ENCODE measurements at places on chromosomes 5 and 9. TPM values are rescaled to one million over a fixed set of nuclear protein-coding genes. Genes with fewer than 3 reads are reported as not detected.

DNA sequence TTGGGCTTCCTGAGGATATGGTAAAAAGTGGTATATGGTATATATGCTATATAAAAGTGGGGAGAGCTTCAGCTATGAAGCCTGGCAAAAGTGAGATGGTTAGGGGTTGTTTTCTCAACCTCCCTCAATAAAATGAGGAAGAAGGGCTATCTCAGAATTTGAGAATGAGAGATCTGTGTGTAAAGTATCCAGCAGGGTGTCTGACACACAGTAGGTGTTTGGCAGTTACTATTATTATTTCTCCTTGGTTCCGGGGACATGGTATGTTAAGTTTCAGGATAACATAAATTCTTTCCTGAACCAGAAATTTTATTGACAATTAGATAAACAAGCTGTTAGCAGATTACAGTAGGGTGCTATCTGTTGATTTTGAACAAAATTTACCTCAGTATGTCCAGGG lies 94.1 kb downstream of the DENND1A start:
- no peak overlapping the region for H3K27ac ChIP-seq
- no peak overlapping the region for H3K4me3 ChIP-seq
- no peaks in the 10 kb centered on the region for H3K27me3 ChIP-seq
- H3K4me1 ChIP-seq = peaks cover 14% of the 10 kb centered on the region
- no peak for DNase-seq

- H3K4me1 ChIP-seq = peaks cover 15% of the 10 kb centered on the region
- H3K27ac ChIP-seq = no peak overlapping the region
- H3K27me3 ChIP-seq = no peaks in the 10 kb centered on the region
- DNase-seq = no peak
Measured at GRCh38 chr5:136135536-136135935, 2.9 kb downstream of the SMAD5 start.

GRCh38 chr5:11878814-11879213 lies 25.4 kb downstream of the CTNND2 start:
- no peak for DNase-seq
- no peak overlapping the region for H3K27ac ChIP-seq
- no peaks in the 10 kb centered on the region for H3K27me3 ChIP-seq
- H3K36me3 ChIP-seq = no peaks in the 10 kb centered on the region
- no peak overlapping the region for H3K4me3 ChIP-seq

- H3K4me3 ChIP-seq = no peak overlapping the region
- H3K4me1 ChIP-seq = no peaks in the 10 kb centered on the region
- H3K27me3 ChIP-seq = no peaks in the 10 kb centered on the region
- H3K36me3 ChIP-seq = no peaks in the 10 kb centered on the region
- no peak overlapping the region for H3K27ac ChIP-seq
- DNase-seq = no peak
Measured at GRCh38 chr9:71223953-71224538, 102.6 kb upstream of the TRPM3 start.

DNA sequence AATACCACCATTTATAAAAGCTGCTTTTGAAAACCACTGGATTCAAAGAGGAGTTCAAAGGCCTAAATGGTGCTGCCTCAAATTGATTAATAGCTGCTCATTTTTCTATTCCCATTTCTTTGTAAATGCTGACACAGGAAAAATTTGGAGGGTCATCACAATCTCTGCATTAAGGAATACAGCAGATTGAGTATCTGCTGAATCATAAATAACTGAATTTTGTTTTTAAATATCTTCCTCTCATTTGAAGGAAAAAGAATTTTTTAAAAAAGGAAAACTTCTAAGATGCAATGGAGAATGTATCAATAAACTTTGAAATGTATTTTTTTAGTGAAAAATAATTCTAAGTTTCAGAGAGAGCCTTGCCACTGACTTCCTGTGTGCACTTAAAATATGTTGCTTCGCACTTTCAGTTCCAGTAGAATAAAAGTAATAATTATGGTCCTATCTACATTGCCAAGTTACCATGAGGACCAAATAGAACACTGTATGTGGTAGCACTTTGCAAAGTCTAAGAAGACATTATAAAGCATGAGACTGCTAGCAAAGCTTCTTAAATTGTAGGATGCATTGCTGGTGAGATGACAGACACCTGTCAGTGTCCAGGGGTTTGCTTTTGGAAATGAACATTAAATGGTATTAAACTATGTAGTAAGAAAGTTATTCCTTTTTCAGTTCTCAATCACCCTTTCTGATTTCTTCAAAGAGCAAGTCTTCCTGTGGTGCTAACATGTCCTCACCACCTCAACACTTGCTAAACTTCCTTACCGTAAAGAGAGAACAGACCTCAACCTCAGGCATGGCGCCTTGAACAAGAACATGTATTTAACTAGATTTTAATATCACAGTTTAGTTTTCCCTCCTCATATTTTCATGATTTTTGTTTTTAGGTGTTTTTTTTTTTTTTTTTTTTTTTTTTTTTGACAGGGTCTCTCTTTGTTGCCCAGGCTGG lies 555.1 kb downstream of the EBF1 start:
- H3K4me1 ChIP-seq = no peaks in the 10 kb centered on the region
- no peak for DNase-seq
- peak overlapping the region; percentile 13 for H3K27ac ChIP-seq
- H3K27me3 ChIP-seq = no peaks in the 10 kb centered on the region
- H3K4me3 ChIP-seq = no peak overlapping the region

- H3K36me3 ChIP-seq = no peaks in the 10 kb centered on the region
- no peak overlapping the region for H3K27ac ChIP-seq
- H3K4me3 ChIP-seq = no peak overlapping the region
- peaks cover 9% of the 10 kb centered on the region for H3K27me3 ChIP-seq
Measured at GRCh38 chr5:123093601-123094236, 4.7 kb downstream of the PRDM6 start.

DNA sequence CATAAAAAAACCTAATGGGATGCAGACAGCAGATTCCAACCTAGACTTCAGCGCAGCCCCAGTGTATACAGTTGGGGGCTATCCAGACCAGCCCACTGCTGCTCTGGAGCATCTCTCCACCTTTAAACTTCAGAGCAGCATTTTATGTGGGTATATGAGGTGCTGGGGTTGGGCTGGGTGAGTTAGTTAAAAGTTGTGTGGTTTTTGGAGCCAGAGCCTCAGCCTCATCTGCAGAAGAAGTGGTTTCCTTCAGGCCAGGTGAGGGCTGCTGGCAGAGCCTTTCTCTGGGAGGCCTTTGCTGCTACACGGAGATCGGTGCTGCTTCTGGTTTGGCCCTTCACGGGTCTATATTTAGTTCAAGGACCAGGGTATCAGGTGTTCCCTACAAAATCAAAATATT lies 228.3 kb downstream of the PDZD2 start:
- H3K4me3 ChIP-seq = no peak overlapping the region
- H3K27me3 ChIP-seq = no peaks in the 10 kb centered on the region
- no peaks in the 10 kb centered on the region for H3K36me3 ChIP-seq
- no peaks in the 10 kb centered on the region for H3K4me1 ChIP-seq

- no peaks in the 10 kb centered on the region for H3K4me1 ChIP-seq
- no peaks in the 10 kb centered on the region for H3K27me3 ChIP-seq
- no peak for DNase-seq
- no peak overlapping the region for H3K27ac ChIP-seq
Measured at GRCh38 chr5:9621379-9621903, 8.7 kb downstream of the TAS2R1 start.

GRCh38 chr9:69569738-69570451 lies 102.3 kb downstream of the APBA1 start:
- no peaks in the 10 kb centered on the region for H3K36me3 ChIP-seq
- H3K27me3 ChIP-seq = no peaks in the 10 kb centered on the region
- H3K27ac ChIP-seq = no peak overlapping the region
- no peaks in the 10 kb centered on the region for H3K4me1 ChIP-seq

- no peaks in the 10 kb centered on the region for H3K36me3 ChIP-seq
- no peak overlapping the region for H3K4me3 ChIP-seq
- no peak for DNase-seq
- no peak overlapping the region for H3K27ac ChIP-seq
- H3K27me3 ChIP-seq = no peaks in the 10 kb centered on the region
Measured at GRCh38 chr5:153030755-153031725, 459.4 kb upstream of the GRIA1 start.

DNA sequence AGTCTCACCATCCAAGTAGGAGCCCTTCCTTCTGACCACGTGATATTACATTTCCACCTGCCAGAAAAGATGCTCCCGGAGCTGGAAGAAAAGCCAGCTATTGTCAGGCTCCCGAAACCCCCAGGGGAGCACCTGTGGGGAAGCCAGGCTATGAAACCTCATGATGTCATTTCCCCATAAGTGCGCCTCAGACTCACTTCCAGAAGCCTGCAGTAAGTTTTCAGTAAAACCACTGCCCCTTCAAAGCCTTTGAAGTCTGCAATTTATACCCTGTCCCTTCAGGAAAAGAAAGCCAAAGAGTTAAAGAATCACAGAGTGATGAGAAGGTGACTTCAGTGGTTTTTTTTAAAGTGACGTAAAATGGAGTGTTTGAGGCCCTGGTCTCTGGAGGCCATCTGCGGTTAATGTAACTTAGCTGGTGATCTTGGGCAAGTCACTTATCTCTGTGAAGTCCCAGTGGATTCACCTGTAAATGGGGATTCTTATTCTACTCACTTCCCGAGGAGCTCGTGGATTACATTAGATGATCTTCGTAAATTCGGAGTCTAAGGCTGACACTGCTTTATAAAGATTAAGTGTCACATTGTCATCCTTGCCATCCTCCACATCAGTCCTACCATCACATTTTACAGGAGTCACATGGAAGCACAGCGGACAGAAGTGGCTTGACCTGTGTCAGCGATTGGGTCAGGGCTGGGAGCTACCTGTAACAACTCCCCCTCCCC lies 2.6 kb upstream of the SEMA6A start:
- H3K27ac ChIP-seq = no peak overlapping the region
- no peak overlapping the region for H3K4me3 ChIP-seq
- DNase-seq = no peak
- H3K36me3 ChIP-seq = no peaks in the 10 kb centered on the region

- no peaks in the 10 kb centered on the region for H3K27me3 ChIP-seq
- peaks cover 17% of the 10 kb centered on the region for H3K4me1 ChIP-seq
- DNase-seq = no peak
- no peaks in the 10 kb centered on the region for H3K36me3 ChIP-seq
- H3K4me3 ChIP-seq = no peak overlapping the region
- no peak overlapping the region for H3K27ac ChIP-seq
Measured at GRCh38 chr9:137311986-137312851, 10.1 kb upstream of the NRARP start.

DNA sequence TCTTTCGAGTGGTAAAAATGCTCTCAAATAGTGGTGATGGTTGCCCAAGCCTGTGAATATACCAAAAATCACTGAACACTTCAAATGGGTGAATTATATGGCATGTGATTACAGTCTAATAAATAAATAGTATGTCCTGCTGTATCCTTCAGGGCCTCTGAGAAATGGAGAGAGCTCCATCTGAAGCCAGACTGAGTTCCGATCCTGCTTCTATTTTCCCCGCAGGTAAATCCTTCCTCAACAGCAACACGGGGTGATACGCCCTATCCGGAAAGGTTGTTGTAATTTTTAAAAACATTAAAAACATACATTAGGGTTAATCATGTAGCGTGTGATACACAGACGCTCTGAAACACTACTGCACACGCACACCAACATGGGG lies 695 bp upstream of the SNAPC3 start:
- H3K27me3 ChIP-seq = no peaks in the 10 kb centered on the region
- peaks cover 7% of the 10 kb centered on the region for H3K4me1 ChIP-seq
- DNase-seq = no peak
- no peaks in the 10 kb centered on the region for H3K36me3 ChIP-seq

- no peak overlapping the region for H3K27ac ChIP-seq
- peaks cover 3% of the 10 kb centered on the region for H3K4me1 ChIP-seq
- no peak for DNase-seq
- no peaks in the 10 kb centered on the region for H3K27me3 ChIP-seq
- no peaks in the 10 kb centered on the region for H3K36me3 ChIP-seq
Measured at GRCh38 chr9:83066771-83067170, 3.8 kb upstream of the RASEF start.

DNA sequence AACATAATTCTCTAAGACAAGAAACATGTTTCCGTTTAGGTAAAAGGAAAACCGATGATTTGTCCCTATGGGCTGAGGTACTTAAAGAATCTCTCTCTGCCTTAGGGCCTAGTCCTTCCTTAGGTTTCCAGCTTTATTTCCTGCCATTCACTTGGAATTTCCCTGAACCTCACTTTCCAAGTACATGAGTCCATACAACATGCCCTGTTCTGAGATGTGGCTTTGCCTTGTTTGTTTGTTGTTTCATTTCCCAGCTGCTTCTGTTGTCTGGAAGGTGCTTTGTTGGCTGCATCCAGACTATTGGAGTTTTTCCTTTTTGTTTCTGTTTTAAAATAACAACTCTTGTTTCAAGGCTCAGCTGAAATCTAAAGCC lies 95.2 kb downstream of the ALDH1A1 start:
- H3K27ac ChIP-seq = peak overlapping the region; percentile 31
- no peaks in the 10 kb centered on the region for H3K27me3 ChIP-seq
- DNase-seq = no peak
- peaks cover 26% of the 10 kb centered on the region for H3K4me1 ChIP-seq
- no peaks in the 10 kb centered on the region for H3K36me3 ChIP-seq

DNA sequence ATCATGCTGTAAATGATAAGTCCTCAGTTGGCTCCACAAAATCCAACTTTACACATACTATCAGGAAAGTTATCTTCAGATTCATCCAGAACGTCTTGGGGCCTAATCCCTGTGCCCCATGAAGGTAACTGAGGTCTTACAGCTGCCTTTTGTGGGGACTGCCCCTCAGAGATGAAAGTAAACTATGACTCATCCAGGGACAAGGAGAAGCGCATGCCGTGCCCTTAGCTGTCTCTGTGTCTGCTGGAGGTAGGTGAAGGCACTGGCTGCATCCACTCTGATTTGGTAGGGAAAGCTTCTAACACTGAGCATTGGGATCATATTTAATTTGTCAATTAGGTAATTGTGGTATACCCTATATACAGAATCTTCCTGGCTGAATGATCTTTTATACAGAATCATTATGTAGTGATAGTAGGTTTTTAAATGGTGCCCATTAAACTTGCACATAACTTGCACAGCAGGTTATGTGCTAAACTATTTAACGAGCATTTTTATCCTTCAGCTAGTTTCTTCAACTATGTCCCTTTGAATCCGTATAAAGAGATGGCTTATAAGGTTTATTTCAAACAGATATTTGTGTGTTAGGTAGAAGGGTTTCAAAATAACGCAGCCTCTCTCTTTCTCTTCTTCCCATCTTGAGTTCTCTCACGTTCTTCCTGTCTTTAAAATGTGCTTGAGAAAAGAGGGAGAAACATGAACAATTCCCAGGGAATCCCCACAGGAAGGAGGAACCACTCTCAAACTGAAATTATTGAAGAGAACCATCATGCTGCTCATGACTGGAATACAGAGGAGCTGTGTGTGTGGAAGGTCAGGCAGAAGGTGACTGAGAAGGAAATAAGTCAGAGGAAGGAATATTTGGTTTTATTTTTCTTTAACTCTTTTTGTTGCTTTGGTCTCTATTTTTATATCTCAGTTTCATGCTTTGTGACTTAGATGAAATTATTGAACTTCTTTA lies 250.9 kb downstream of the CD180 start:
- H3K4me1 ChIP-seq = no peaks in the 10 kb centered on the region
- H3K27me3 ChIP-seq = no peaks in the 10 kb centered on the region
- H3K36me3 ChIP-seq = no peaks in the 10 kb centered on the region
- no peak overlapping the region for H3K4me3 ChIP-seq
- H3K27ac ChIP-seq = no peak overlapping the region

The SHISAL2B gene
- total RNA-seq = 1.0 TPM

The PCA3 gene
- 0.39 TPM for total RNA-seq

The PCAT7 gene
- 4.3 TPM for total RNA-seq

The C1QTNF3 gene
- total RNA-seq = 27.1 TPM

The SLC36A3 gene
- 4.2 TPM for total RNA-seq

The TMEM252 gene
- not detected for total RNA-seq

The PCDH1 gene
- 9.6 TPM for total RNA-seq

The ZNF608 gene
- total RNA-seq = 42.4 TPM

The NFIB gene
- 23.1 TPM for total RNA-seq

The SPTAN1 gene
- total RNA-seq = 665 TPM

The SMAD5 gene
- total RNA-seq = 29.1 TPM

The MLANA gene
- total RNA-seq = not detected
